Spleen (tissue), 13 donors: ENCODE measurements at places on chromosomes 11 and 22. TPM values are rescaled to one million over a fixed set of nuclear protein-coding genes. Genes with fewer than 3 reads are reported as not detected.

The LRRN4CL gene
- total RNA-seq = not detected

GRCh38 chr11:45156201-45156600 lies 9.8 kb downstream of the PRDM11 start:
- peak; percentile 50 for DNase-seq

DNA sequence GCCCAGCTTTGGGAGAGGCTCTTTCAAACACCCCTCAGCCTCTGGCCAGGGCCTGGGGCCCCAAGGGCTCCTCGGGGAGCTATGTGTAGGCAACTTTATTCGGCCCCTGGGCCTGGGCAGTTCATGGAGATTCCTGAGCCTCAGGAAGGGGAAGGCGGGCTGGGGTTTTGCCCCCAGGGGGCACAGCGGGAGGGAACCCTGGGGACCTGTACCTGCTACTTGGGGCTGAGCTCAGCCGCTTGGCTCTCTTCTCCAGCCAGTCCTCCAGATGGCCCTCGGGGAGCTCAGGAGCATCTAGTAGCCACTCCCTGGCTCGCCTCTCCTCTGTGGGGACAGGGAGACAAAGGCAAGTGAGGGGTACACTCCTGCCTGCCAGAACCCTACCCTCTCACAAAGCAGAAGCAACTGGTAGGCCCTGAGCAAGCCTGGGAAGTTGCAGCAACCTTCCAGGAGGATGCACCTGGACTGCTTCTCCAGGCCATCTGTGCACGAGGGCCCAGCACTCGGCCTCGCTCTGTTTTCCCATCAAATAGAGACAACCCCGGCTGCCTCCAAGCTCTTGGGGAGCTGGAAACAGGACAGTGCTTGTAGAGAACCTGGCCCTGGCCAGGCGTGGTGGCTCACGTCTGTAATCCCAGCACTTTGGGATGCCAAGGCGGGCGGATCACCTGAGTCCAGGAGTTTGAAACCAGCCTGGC lies 18.5 kb downstream of the CABP7 start:
- DNase-seq = no peak

DNA sequence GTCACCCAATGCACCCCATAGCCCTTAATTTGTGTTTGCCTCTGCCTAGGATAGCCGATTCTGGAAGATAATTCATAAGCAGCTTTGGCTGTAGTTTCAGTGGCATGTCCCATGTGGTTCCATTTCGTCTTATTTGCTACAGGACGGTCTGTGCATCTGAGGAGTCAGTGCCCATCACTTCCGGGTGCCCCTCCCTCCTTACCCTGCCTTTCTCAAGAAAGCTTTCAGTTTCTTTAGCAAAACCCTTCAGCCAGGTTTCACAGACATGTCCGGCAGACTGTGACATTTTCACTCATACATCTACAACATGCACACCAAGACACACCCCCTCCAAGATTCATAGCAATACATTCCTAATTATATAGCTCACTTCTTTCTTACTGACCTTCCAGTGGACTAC lies 14.3 kb downstream of the TP53AIP1 start:
- DNase-seq = peak; percentile 77

The MIOX gene
- not detected for total RNA-seq

The PIK3IP1 gene
- 152 TPM for total RNA-seq

- no peak for DNase-seq
These were observed 434.1 kb upstream of the FAT3 start for GRCh38 chr11:91790346-91791170.

The PKDREJ gene
- total RNA-seq = not detected

GRCh38 chr11:75462117-75462653 lies 29.2 kb upstream of the KLHL35 start:
- DNase-seq = no peak

The SLC5A12 gene
- 0.43 TPM for total RNA-seq

DNA sequence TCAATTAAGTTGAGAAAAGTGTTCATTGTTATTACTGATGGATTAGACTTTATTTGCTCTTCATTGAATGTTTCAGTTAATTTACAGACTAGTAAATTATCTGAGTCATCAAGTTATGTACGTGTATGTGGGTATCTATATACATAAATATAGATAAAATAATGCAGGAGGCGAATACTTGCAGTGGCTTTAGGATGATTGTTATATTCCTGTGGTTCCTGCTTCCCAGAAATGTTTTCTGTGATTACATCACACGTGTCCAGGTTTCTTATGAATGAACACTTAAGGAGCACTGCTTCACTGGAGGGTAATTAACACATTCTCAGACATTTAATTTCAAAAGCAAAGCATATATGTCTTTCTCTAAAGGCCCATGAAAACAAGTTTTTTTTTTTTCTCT lies 28.4 kb downstream of the YAP1 start:
- DNase-seq = no peak

DNA sequence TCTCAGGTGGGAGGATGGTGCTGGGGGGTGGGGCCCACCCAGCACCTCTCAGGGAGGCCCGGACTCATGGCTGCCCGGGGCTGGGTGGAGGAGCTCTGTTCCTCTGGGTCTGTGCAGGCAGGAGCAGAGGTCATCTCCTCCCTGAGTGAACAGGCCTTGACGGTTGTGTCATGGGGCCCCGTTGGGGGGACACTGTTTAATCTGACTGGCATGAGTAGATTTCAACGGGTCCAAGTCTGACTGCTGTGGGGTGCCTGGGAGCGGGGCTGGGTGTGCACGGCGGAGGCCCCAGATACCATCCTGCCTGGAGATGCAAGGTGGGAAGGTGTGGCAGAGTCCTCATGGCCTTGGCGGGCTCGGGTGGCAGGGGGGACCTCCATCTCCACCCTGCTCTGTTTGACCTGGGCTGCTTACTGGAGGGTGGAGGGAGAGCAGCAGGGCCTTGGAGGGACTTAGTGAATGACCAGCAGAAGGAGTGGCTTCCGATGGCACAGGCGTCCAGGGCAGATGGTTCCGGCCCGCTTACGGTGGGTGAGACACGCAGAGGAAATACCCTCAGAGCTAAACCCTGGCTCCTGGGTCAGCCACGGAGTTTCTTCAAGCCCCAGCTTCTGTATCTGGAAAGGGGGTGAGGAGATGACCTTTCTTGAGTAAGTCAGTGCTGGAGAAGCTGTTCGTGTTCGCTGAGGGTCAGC lies 48.7 kb downstream of the SMIM38 start:
- peak; percentile 62 for DNase-seq

DNA sequence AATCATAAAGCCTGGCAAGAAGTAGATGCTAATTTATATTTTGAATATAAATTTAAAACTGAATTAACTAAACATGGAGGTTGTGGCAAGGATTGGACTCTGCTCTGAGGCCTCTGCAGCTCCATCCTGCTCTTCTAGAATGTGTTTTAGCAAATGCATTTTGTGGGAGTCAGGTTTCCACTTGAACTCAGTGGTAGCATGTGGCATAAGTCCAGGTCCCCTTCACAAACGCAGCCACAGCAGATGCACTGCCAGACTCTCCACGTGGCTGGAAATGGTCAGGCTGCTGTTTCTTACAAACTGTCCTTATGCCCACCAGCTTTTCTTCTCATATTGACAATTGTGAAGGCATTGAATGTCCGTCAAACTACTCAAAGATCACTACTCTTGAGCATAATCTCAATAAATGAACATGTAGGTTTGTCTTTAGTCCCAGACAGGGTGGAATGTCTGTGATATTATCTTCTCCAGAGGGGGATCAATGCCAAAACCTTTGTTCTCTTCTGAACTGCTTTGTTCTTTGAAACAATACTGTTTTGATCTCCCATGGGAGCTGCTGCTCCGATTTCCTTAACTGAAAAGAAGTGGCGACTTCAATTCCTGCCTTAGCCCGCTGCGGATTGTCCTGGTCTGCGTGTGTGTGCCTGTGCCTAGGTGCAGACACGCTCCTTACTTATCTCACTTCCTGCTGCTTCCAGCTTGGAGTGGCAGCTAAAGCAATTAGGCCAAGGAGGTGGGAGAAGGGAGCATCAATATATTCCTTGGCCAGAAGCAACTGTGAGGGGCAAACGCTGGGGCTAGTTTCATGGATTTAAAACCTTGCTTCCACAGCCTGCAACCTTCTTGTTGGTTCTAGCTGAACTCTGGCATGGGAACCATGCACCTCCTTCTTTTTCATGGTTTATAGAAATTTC lies 24.2 kb downstream of the EIF4G2 start:
- no peak for DNase-seq

DNA sequence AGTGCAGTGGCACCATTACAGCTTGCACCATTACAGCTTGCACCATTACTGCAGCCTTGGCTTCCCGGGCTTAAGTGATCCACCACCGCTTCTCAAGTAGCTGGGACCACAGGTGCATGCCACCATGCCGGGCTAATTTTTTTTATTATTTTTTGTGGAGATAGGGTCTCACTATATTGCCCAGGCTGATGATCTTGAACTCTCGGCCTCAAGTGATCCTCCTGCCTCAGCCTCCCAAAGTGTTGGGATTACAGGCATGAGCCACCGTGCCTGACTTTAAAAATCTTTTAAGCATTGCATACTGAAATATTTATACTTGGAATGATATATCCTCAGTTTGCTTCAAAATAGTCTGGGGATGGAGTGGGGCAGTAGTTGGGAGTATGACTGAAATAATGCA lies 10.4 kb downstream of the PAFAH1B2 start:
- DNase-seq = no peak

DNA sequence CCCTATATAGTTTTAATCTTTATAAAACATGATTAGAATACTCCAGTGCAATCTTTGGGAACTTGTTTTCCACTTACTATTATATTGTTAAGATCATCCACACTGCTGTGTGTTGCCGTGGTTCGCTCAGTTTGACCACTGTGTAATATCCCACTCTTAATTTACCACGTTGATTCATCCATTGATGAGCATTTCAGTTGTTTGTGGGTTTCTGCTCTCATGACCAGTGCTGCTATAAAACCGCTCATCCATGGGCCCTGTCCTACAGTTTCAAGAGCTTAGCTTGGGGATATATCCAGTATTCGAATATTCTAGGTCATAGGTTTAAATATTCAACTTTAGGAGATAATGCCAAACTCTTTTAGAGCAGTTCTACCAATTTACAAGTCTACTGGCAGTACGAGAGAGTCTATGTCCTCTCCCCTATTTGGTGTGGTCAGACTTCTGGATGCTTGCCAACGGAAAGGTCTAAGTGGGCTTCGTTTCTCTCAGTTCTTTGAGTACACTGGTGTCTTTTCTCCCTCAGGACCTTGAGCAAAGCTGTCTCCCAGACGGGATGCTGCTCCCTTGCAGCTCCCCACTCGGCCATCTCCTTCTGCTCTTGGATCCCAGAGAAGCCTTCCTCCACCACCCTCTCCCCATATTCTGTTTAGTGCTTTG lies 94.9 kb upstream of the ALX4 start:
- no peak for DNase-seq

GRCh38 chr11:25247336-25247735 lies 750.5 kb downstream of the LUZP2 start:
- no peak for DNase-seq

DNA sequence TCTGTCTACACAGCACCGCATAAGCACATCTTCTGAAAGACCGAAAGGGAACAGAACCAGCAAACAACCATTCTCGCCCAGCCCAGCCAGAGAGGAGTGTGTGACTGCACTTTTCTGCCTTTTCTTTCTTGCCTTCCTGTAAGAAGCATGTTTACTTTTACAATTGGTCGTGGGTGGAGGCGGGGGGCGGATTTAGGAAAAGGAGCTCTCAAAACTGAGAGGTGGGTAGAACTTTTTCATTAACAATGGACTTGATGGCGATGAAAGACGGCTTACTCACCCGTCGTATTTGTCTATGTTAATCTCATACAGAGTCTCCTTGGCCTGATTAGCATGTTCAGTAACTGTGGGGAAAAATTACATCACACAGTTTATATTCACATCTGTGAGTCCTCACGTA lies 27.2 kb downstream of the CERK start:
- no peak for DNase-seq

DNA sequence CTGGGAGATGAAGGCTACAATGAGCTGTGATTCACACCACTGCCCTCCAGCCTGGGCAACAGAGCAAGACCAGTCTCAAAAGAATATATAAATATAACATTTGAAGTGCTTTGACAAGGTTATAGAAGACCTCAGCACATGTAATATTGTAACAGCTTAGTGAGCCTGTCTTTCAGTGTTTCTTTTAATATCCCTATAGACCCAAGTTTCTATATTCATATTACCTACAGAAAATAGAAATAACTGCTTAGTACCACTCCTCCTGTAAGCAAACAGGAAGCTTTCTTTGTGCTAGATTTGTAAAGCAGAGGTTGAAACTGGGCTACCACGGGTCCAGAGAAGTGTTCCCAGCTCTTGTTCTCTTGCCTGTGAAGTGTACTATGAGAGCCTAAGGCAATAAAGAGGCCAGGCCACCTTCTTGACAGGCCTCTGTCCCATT lies 68.2 kb downstream of the PPP2R1B start:
- no peak for DNase-seq

DNA sequence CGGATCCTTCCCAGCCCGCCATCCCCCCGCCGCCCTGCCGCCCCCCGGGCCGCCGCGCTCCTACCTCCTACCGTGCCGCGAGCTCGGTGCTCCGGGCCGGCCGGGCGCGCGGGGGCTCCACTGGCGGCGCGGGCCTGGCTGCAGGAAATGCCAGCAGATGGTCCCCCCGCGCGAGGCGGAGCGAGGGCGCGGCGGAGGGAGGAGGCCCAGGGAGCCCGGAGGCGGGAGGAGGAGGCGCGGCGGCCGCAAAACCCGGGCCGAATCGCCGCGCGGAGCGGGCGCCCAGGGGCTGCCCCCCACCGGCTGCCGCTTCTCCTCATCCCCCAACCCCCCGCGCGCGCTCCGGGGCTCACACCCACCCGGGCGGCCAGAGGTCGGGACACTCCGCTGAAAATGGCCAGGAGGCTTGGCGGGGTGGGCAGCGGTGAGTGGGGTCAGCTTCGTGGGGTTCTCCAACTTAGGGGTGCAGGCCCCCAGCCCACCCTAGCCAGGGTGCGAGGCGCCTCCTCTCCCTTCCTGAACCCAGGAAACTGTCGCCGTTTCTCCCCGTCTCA lies at the start of gene OSBPL5:
TSS of gene OSBPL5 (minus strand) at position 159 of the 554 bp plus-strand sequence. CDS start 36,162 bp downstream, outside the sequence.
- peak; percentile 91 for DNase-seq

DNA sequence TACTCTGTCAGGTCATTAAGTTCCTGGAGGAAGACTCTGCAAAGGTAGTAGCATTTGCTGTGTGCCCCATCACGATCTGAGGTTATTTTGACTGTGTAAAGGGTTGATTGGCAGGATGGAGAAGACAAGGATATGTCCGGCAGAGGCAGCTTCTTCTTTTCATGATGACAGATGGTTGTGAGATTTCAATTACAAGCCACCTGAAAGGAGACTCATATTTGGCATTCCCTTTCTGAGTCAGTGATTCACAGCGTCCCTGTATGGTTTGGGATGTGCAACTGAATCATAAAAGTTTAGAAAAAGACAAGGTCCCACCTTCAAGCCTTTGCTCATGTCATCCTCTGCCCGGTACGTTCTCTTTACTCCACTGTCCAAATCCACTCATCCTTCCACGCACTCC lies 113.4 kb downstream of the MTNR1B start:
- DNase-seq = no peak

- no peak for DNase-seq
These were observed 25.3 kb downstream of the PARVA start for GRCh38 chr11:12402691-12403120.

DNA sequence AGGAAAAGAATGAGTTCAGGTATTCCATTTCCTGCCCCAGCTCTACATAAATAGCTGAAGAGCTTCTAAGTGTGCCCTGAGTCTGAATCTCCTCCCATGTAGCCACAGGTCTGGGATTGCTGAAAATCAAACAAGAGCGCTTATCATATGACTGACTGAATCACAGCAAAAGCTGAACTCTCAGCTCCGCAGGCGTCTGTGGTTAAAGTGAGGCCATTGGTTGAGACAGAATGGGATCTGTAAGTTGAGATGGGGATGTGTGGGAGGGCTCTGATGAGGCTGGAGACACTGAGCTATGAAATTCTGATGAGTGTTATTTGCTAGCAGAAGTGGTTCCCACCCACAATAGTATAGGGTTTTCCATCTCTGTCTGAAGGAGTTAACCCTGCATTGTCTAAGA lies 637.0 kb downstream of the OPCML start:
- no peak for DNase-seq

The OR8D1 gene
- not detected for total RNA-seq
